Iris pigment epithelial cell (primary cell): ENCODE measurements at places on chromosomes 13 and 19.

DNA sequence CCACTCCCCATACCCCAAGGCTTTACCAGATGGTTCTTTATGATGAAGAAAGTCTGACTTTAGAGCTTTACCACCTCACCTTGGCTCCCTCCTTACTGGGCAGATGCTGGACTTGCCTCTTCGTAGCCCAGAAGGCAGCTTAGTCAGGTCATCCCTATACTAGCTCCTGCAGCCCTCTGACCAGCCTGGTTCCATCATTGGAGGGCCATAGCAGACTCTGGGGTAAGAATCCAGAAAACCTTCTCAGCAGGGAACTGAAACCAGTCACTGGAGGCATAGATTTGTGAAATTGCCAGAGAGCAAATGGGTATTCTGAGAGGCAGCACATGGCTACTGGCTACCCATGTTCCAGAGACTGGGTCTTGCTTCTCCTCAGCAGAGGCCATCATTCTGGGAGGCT is 21.8 kb upstream of the ZNF492 start:
- DNase-seq, result no peak

DNA sequence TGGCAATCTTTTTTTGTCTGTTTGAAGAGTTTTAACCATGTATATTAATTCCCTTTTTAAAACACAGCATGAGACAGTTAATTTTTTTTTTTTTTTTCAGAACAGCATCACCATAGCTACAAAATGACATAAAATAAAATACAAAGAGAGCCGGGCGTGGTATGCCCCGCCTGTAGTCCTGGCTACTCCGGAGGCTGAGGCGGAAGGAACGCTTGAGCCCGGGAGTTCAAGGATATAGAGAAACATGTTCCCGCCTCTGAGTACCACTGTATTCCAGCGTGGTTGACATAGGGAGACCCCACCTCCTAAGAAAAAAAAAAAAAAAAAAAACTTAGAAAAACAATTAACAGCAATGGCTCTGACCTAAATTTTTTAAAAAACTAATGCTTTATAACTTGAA is 10.0 kb upstream of the INSR start:
- DNase-seq, result no peak

DNA sequence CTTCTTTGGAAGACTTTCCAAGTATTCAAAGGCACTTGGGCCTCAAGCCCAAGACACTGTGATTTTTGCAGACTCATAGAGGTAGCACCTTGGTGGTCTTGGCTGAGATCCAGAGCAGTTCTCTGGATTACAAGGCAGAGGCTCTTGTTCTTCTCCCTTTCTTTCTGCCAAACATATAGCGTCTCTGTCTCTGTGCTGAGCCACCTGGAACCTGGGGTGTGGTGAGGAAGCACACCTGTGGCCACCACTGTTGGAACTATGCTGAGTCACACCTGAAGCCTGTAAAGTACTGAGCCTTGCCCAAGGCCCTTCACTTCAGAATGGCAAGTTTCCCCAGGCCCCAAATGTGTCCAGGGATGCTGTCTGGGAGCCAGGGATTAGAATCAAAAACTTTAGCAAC is 127.5 kb downstream of the FREM2 start:
- DNase-seq, result no peak

DNA sequence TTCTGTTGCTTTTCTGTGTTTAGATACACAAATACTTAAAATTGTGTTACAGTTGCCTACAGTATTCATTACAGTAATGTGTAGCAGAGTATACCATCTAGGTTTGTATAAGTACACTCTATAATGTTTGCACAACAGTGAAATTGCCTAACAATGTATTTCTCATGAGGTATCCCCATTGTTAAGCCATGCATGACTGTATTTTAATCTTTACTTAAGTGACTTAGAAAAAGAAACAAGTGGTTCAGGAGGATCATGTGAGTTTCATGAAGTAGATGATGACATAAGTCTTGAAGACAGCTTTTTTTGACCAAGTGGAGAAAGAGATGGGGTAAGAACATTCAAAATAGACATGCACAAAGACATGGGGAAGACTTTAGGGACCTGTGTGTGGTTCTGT is 8.4 kb upstream of the KCTD4 start:
- DNase-seq, result peak; percentile 77

DNA sequence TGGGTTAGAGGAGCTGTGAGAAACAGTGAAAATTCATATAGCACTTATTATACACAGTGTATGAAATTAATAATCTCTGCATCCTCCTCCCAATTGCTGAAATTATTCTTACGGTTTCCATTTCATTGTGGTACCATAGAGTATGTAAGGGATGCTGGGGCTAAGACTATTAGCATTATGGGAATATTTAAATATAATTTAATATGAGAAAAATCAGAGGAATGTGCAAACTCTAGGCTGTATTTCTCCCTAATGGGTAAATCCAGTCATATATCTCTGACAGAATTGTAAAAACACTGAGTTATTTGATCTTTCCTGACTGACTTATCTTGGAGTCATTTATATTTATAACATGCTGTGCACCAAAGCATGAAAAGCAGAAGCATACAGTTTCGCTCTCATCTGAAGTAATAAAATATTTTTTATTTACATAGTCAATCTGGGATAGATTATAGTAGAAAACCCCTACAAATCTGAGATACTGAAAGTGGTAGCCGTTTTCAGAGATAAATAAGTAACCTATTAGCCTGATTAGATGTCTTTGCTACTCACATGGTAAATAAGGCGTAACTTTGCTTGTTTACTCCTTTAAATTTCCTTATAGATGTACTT is 34.9 kb downstream of the LRCH1 start:
- no peak for DNase-seq

DNA sequence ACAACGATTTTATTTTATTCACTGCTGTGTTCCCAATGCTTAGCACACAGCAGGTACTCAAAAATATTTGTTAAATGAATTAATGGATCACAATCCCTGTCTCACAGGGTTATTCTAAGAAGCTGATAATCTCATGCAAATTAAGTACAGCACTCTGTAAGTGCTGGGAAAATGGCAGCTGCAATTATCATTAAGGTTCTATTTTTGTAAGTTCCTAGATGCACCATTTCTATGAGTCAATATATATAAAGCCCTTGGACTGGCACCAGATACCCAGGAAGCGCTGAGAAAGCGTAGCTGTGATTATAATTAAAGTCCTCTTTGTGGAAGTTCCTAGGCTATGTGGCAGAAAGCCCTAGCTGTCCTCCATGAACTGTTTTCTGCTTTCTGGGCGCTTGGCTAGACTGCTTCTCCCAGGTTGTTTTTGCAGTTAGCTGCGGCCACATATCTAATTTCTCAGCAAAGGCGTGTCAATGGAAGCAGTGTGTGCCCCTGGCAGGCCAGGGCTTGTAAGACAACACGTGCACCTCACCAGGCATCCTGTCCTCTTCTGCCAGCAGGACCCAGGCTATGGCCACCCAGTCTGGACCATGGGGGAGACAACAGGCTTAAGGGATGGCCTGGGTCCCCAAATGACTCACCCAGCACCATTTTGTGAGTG is 5.2 kb upstream of the SRRM5 start:
- DNase-seq, result no peak

DNA sequence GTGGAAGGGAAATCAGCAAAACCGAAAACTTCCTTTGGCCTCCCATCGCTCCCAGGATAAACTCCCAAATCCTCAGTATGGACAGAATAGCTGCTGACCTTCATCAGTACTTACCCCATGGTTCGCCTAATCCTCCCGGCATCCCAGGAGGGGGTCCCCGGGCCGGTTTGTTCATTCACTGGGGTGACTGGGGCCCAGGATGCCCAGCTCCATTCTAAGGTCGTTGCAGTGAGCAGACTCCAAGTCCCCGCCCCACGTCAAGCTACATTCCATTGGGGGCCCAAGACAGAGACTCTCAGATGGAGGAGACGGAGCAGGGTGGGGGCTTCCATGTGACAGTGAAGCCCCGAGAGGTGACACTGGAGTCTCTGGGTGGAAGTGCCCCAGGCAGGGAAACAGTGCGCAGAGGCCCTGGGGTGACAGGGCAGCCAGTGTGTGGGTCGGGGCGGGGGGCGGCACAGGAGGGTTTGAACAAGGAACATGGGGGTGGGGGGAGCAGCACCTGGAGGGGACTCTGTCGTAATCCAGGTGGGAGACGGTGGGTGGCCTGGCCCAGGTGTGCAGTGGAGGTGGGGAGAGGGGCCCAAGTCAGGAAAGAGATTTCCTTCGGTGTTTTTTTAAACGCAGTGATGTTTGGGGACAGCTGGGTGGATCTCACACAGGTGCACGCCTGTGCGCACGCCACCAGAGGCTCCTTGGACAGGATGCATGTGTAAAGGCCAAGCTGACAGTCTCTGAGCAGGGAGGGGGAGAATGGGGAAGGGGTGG is 5.1 kb downstream of the SSBP4 start:
- DNase-seq, result no peak
